Suprapubic skin (tissue), 4 donors: ENCODE measurements at places on chromosomes 4 and X.

- no peak for DNase-seq
Measured at GRCh38 chr4:113071274-113071673, 21.8 kb downstream of the ANK2 start.

- no peak for DNase-seq
Measured at GRCh38 chr4:164748375-164748774, 5.6 kb upstream of the SMIM31 start.

- no peak for DNase-seq
Measured at GRCh38 chr4:43587758-43588157, 695.2 kb downstream of the GRXCR1 start.

- no peak for DNase-seq
Measured at GRCh38 chrX:29581223-29581622, 634.1 kb upstream of the MAGEB2 start.

DNA sequence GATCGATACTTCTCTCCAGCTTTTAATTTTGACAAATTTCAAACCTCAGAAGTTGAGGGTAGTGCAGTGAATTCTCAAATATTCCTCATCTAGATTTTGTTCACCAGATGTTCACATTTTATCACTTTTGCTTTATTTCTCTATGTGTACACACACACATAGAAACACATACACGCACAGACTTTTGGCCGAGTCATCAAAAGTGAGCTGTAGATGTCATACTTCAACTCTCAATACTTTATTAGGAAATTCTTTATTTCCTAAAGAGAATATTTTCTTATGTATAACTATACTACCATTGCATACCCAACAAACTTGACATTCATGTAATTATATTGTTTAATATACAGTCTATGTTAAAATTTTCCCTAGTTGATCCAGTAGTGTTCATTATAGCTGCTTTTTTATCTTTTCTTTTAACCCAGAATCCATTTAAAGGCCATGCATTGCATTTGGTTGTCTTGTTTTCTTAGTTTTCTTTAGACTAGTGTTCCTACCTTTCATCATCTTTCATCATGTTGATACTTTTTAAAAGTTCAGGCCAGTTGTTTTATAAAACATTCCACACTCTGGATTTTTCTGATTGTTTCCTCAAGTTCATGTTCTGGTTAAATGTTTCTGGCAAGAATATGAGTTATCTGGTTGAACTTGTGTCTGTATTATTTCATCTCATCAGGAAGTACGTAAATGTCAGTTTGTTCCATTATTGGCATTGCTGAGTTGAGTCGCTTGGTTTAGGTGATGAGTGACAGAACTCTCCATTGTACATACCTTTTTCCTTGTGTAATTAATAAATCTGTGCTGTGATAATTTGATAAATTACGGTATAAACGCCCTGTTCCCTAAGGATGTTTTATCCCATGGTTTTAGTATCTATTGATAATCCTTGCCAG is 94.1 kb upstream of the TLR2 start:
- DNase-seq = no peak

DNA sequence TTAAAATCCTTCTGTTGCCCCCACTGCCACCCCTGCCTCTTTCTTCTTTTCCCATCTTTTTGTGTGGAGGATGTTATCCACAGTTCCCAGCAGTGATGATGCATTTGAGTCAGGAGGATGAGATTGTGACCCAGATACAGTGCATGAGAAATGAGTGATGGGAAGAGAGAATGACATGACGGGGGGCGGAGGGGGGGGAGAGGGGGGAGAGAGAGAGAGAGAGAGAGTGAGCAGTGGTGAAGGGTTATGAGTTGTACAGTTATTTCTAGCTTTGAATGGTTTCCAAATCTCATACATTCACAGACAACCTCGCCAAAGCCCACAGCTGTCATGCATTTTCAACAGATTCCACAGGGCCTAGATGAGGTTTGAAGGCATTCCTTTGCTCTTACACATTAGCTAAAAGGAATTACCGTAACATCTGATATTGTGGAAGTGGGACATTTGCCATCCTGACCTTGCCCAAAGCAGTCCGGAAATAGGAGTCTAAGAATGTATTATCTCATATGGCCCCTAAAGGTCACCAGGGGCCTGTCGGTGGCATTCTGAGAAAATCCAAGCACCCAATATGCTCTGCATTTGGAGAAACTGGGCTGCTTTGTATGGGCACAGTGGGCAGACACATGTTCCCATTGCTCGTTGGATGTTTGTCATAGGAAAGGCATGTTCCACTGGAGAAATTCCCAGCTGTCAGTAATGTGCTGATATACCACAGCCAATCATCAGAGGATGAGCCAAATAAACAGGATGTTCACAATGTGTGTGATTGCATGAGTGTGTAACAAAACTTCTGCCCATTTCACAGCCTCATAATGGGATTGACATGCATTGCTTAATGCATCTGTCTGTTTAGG is 435.8 kb downstream of the SPRY1 start:
- DNase-seq = peak; percentile 78

GRCh38 chr4:143768007-143768591 is 67.6 kb upstream of the FREM3 start:
- no peak for DNase-seq

- DNase-seq = no peak
Measured at GRCh38 chrX:153791104-153791852, 2.9 kb downstream of the IDH3G start.
